T-helper 22 cell (primary cell): ENCODE measurements at places on chromosomes 12 and 14.

DNA sequence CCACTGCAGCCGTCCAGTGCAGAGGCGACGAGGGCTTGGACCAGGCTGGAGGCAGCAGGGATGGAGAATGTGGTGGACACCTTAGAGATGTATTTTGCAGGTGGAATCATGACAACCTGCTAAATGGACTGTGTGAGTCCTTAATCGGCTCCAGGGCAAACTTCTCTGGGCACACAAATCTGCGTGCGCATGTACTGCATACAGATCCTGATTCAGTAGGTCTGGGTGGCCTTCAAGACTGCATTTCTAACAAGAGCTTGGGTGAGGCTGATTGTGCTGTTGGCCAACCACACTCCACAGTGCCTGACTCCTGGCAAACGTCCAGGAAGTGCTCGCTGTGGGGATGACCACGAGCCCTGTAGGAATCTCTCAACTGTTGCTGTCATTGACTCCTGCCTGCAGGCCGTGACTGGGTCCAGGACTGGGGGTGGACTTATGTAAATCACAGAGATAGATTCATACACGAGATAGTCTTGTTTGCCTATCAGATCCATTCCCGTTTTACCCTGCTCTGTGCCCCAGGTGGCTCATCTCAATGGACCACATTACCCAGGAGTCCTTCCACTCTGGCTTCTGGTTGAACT is 27.2 kb downstream of the JDP2 start:
- no peak for DNase-seq

DNA sequence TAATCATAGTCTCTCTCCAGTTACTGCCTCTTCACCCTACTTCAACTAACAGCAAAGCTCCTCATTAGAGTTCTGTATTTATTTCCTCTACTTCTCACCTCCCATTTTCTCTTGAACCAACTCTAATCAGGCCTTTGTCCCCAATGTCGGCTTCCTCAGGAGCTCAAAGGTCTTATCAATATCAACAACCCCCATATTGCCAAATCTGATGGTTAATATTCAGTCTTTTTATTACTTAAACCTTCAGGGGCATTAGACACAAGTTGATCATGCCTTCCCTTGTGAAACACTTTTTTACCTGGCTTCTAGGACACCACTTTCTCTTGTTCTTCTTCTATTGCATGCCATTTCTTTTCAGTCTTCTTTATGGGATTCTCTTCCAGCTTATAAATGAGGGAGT is 509.0 kb downstream of the NELL2 start:
- no peak for DNase-seq

GRCh38 chr14:105505101-105505500 is 14.1 kb downstream of the TEDC1 start:
- DNase-seq = no peak

- no peak for DNase-seq
These were observed 103.2 kb upstream of the GPHB5 start for GRCh38 chr14:63421919-63422318.

DNA sequence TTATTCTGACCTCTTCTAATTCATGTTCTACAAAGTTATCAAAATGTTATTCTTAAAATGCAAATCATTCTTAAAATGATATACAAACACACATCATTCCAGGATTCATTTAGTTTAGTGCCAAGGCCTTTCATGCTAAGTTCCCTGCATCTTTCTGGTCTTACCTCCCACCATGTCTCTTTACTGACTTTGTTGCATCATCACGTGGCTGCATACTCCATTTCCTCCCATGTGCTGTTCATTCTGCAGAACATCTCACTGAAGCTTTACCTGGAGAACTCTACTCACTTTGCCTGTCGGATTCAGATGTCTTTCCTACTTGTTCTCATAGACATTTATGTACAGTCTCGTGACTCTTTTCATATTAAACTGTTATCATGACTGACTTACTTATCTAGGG is 278.1 kb downstream of the RAD51B start:
- DNase-seq = no peak

DNA sequence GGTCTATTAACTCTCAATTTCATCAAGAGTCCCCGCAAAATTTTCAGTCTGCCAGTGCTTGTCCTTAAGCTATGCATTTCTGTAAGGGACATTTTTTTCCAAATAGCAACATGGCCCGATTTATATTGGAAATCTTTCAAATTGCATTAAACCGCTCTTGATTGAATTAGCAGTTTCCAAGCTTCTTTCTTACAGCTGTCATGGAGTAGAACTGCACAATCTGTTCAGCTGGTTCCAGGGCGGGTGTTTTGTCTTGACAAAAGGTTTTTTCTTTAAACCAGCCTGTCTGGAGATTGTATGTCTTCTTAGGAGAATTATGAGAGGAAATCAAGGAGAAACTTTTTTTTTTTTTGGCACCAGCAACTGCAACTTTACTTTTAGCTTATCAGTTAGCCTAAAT is 185.8 kb downstream of the ALG10B start:
- no peak for DNase-seq

DNA sequence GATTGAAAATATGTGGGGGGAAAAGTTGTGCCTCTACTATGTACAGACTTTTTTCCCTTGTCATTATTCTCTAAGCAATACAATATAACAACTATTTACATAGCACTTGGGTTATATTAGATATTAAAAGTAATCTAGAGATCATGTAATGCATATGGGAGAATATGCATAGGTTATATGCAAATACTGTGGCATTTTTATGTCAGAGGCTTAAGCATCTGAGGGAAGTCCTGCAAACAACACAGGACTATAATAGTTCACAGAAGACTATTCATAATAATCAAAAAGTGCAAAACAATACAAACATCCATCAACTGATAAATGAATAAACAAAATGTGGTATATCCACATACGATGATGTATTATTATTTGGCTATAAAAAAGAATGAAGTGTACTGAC is 33.7 kb downstream of the YAF2 start:
- no peak for DNase-seq

DNA sequence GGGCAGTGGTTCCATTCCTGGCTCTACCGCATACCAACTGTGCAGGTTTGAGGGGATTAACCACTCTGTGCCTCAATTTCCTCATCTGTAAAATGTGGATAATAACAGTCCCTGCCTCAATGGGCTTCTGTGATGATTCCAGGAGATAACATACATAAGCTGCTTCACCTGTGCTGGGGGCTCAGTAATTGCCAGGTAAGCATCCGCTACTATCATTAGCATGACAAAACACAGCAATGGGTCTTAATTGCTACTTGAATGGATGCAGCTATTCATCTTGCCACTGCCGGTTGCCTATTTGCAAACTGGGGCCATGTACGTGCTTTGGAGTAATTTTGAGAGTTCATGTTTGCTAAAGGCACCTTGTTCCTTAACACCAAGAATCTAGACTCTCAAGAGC is 132.6 kb downstream of the TMEM132D start:
- DNase-seq = no peak

DNA sequence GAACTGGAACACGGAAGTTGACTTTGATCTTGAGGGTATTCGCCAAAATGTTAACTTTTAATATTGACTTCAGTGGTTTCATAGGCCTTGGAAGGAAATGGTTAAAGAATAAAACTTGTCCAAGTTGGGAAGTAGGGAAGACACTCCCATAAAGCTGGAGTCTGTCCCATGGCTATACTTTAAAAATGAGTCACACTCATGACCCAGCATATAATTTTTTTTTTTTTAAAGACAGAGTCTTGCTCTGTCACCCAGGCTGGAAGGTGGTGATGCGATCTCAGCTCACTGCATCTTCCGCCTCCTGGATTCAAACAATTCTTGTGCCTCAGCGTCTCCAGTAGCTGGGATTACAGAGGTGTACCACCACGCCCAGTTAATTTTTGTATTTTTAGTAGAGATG is 19.6 kb downstream of the TMPRSS12 start:
- no peak for DNase-seq

DNA sequence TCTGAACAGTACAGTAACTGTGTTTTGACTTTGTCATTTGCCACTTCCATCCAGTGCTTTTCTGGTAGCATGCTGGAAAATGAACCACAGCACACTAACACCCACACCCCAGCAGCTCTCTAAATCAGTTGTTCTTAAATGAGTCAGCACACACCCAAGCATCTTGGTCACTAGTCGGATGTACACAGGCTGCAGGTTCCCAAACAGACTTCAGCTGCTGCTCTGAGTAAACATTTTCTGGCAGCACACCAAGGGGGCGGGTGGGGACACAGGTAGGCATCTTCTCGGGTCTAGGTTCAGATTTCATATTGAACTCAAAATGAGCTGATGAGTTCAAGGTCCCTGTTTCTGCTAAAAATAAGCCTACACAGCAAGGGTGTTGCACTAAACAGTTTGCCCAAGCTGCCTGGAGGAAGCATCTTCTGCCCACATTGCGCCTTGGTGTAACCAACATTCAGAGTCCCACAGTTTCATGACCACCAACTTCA is 39.8 kb downstream of the IFNG start:
- no peak for DNase-seq

- DNase-seq = no peak
These were observed 23.1 kb upstream of the DLK1 start for GRCh38 chr14:100703386-100704220.

DNA sequence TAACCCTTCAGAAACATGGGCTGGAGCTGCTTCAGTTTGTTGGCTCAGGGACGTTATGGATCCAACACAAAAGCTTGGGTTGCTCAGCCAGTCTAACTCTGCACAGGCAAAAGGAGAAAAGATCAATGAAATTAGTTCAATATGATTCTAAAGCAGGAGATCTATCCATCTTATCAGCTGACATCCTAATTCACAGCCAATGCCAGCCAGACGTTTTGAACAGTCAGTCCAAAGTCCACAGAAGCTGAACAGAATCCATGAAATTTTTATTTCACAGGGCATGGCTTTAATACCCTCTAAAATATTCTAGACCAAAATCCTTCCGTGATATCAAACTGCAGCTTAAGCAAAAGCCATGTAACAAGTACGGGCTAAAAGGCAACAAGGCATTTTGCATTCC is 13.7 kb downstream of the NRDE2 start:
- DNase-seq = no peak

- no peak for DNase-seq
These were observed 1.1 kb downstream of the LGALS3 start for GRCh38 chr14:55130196-55130550.

DNA sequence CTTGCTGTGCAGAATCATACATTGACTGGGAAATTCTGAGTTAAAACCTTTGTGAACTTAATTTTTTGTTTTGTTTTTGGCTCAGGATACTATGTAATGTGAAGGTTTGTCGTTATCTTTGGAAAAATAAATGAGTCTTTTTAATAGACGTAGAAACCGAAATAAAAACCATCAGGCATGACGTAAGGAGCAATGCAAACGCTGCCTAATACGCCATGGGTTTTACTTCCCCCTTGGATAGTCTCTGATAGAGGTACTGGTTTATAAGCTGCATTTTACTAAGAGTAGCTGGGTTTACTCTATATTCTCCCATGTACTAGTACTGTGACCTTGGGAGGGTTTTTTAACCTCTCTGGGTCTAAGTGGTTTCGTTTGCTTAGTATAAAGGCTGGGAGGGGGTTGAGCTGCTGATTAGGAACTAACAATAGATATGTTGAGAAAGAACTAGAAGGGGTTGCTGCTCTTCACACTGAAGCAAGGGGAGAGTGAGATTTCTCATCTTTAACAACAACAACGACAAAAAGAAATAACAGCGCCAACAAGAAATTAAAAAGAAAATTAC is 66.8 kb upstream of the SLCO1C1 start:
- no peak for DNase-seq

DNA sequence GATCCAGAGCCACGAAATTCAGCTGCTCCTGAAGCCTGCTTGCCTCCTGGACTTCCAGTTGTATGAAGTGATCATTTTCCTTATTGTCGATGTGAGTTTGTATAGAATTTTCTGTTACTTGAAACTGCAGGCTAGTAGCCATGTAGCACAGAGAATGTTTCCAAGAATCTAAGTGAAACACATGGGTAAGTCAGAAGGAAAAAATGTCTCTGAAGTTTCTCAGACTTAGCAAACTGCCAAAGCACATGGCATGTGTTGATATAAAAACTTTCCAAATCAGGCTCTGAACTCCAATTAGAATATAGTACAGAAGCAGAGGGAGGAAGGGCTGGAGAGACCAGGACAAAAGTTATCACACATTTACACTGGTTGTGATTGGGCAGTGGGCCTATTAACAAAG is 9.8 kb upstream of the PCNX1 start:
- DNase-seq = no peak

- no peak for DNase-seq
These were observed 139.2 kb downstream of the RBM19 start for GRCh38 chr12:113826805-113827538.

DNA sequence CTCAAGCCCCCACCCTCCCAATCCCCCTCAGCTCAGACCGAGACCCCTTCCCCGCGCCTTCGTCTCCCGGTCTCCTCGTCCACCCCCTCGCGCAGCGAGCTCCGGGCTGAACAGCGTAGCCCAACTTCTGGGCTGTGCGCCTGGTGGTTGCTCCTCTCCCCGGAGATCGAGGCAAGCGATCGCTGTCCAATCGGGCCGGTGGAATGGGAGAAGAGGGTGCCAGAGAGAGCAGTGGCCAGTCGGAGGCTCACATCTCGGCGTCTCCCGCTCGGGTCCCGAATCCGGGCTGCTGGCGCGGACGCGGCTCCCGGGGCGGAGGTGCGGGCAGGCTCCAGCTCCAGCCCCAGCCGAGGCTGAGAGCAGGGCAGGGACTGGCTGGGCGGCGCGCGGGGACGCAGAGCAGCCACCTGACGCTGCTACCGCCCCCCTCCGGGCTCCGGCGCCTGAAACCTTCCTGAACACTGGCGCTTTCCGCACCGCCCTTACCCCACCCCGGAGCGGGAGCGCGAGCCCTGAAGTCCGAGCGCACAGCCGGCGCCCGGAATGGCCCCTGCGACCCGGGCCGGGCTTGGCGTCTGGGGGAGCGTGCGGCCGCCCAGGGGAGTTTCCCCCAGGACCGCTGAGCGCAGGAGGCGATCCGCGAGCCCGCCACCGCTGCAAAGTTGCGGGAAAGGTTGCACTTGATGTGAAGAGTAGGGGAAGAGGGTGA is 508 bp upstream of the KCNH5 start:
- no peak for DNase-seq

DNA sequence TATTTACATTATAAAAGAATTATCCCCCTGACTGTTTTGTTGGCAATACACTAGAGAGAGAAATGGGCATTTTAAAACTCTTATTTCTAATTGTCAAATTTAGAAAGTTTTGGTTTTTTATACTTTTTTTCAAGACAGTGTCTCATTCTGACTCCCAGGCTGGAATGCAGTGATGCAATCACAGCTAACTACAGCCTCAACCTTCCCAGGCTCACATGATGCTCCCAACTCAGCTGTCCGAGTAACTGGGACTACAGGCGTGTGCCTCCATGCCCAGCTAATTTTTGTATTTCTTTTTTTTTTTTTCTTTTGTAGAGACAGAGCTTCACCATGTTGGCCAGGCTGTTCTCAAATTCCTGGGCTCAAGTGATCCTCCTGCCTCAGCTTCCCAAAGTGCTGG is 8.3 kb upstream of the OR11H6 start:
- no peak for DNase-seq

GRCh38 chr12:117273091-117273490 is 82.8 kb upstream of the FBXO21 start:
- DNase-seq = no peak

- no peak for DNase-seq
These were observed 4.5 kb downstream of the OS9 start for GRCh38 chr12:57698414-57698813.

- DNase-seq = no peak
These were observed 64.8 kb downstream of the DACT1 start for GRCh38 chr14:58702441-58703160.
